ENCODE measurements at places on chromosomes 3 and 15. TPM values are rescaled to one million over a fixed set of nuclear protein-coding genes. Genes with fewer than 3 reads are reported as not detected.

Gene HRH1
- not detected for total RNA-seq

Gene ROPN1
- not detected for total RNA-seq

- no peak overlapping the region for H3K4me3 ChIP-seq
- no peaks in the 10 kb centered on the region for H3K36me3 ChIP-seq
- no peaks in the 10 kb centered on the region for H3K4me1 ChIP-seq
- no peak for DNase-seq
Observed at GRCh38 chr3:177470197-177470941, 273.1 kb upstream of the TBL1XR1 start.

GRCh38 chr3:46304739-46305138 lies 49.2 kb upstream of the CCR2 start:
- H3K27me3 ChIP-seq: no peaks in the 10 kb centered on the region
- H3K4me1 ChIP-seq: peaks cover 21% of the 10 kb centered on the region
- H3K4me3 ChIP-seq: no peak overlapping the region
- H3K36me3 ChIP-seq: no peaks in the 10 kb centered on the region

DNA sequence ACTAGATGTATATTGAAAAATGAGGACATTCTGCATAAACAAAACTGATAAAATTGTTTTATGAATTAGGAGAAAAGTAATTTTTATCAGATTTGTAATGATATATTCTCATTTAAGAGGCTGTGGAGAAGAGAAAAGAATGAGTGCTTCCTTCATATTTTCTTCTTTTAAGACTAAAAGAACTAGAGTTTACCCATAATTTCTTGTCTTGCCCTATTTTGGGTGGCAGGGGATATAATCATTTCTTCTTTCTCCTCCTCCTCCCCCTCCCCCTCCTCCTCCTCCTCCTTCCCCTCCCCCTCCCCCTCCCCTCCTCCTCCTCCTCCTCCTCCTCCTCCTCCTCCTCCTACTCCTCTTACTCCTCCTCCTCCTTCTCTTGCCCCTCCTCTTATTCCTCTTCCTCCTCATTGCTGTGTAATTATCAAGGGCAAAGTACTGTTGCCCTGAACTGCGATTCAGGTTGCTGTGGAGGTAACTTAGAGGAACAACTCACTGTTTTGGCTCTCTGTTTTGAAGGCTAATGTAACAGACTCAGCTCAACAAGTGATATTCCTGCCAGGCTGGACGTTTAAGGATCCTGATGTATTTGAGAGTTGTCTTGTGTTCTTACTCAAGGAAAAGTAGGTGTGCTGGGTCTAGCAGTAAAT lies 555.4 kb downstream of the AGBL1 start:
- no peak overlapping the region for H3K27ac ChIP-seq
- no peak for DNase-seq
- no peak overlapping the region for H3K4me3 ChIP-seq
- no peaks in the 10 kb centered on the region for H3K4me1 ChIP-seq
- H3K36me3 ChIP-seq: no peaks in the 10 kb centered on the region

Data from T-cell (primary cell).